ENCODE measurements at places on chromosomes 13 and 19.

- no peak for DNase-seq
These were observed 1405.0 kb downstream of the OLFM4 start for GRCh38 chr13:54433493-54434206.

DNA sequence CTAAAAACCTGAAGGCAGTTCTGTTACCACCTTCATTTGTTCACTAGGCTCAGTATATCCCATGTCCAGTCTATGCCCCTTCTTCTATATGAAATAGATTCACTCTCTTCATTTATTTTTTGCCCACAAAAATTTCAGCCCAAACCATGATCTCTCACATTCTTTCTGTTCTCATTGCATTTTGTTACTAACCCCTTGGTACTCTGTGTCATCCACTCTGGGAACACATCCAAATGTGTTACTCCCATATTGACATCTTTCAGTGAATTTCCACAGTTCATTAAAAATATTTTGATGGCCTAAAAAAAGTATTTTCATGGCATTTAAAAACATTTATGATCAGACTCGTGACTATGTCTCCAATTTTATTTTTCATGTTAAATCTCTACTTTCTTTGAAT, 378.9 kb downstream of the SLITRK1 start:
- DNase-seq, result no peak

GRCh38 chr19:18425515-18426415, 6.6 kb downstream of the SSBP4 start:
- no peak for DNase-seq

- no peak for DNase-seq
These were observed 16.5 kb downstream of the CYP4F22 start for GRCh38 chr19:15524781-15525180.

DNA sequence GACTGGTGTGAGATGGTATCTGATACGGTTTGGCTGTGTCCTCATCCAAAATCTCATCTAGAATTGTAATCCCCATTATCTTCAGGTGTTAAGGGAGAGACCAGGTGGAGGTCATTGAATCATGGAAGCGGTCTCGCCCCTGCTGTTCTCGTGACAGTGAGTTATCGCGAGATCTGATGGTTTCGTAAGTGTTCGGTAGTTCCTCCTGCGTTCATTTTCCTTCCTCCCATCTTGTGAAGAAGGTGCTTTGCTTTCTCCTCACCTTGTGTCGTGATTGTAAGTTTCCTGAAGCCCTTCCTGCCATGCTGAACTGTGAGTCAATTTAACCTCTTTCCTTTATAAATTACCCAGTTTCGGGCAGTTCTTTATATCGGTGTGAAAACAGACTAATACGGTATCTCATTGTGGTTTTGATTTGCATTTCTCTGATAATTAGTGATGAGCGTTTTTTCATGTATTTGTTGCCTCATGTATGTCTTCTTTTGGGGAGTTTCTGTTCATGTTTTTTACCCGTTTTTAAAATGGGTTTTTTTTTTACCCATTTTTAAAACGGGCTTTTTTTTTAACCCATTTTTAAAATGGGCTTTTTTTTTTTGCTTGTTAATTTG, 102.8 kb upstream of the SLC10A2 start:
- no peak for DNase-seq

Measured in stimulated activated CD4-positive, alpha-beta T cell treated with anti-CD3 and anti-CD28 coated beads, Interleukin-1b, Interleukin-23, amount 100 ng/mL, for 24 hours (primary cell).